ENCODE measurements at places on chromosomes 1 and 21.

DNA sequence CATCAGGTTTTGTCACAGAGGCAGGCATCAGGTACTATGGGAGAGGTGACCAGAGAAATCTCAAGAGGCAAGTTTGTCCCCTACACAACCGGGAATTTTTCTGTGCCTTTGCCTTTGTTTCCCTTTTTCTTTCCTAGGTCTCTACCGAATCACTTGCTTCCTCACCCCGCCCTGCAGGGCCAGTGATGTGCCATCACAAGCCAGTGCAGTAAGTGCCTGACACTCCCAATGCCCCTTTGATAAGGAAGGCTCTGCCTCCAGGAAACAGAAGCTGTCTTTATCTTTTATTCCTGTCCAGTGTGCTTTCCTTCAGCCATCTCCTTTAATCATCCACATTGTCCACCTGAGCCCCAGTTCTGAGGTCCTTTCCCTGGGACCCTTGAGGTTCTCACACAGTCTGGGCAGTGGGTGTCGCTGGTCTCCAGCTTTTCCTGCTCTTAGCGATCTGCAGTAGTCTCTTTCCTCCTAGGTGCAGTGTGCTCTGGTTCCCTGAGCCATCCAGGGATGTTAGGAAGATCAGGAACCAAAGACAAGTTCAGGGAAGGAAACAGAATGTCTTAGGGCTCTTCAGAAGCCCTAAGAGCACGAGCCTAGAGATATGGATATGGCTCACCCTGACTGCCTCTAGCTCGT lies 36.6 kb downstream of the GJA5 start:
- DNase-seq: no peak

- DNase-seq: no peak
Observed at GRCh38 chr1:202107801-202108731, 14.7 kb upstream of the GPR37L1 start.

DNA sequence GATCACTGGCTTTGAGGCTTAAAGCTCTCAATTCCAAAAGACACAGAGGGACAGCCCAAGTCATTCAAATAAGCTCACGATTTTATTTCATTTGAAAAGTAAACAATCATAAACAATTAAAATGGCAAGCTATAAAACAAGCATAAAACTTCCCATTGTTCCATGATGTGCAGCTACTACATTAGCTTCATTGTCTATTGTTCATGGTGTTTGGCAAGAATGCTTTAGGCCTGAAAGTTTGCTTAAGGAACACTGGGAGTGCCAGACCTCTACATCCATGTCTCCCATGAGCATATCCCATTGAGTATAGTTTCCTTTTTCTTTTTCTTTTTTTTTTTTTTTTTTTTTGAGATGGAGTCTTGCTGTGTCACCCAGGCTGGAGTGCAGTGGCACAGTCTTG lies 286.1 kb upstream of the ESRRG start:
- no peak for DNase-seq

DNA sequence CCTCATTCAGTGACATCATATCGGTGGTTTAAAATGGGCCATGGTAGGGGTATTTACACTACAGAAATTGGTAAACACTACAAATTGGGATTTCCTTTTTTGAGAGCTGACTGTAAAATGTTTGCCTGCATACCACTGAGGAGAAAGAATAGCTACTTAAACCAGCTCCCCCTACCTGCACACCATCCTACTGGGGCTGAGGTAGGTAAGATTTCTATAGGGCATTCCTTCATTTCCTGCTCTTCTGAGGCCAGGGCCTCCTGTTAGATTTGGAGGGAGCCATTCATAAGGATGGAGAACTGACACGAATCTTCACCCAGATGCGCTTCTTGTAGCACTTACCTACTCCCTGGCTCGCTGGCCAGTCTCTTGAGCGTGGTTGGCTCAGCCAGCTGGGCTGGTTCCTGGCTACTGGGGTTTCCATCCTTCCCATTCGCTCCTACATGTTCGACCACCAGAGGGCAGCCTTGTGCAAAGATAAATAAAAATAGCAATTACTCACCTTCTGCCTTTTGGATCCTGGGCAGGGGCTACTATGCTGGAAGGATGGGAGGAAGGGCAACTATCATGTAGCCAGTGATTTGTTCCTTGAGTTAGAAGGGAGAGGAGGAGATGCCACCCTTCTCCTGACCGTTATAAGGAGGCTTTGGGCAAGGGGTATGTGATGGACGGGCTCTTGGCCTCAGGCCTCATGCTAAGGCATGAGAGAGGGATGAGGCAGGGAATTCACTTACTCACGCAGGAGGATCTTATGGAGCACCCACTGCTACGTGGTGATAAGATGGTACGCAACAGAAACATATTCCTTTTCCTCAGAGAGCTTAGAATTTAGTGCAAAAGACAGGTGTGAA lies 10.7 kb downstream of the OPTC start:
- peak; percentile 80 for DNase-seq

DNA sequence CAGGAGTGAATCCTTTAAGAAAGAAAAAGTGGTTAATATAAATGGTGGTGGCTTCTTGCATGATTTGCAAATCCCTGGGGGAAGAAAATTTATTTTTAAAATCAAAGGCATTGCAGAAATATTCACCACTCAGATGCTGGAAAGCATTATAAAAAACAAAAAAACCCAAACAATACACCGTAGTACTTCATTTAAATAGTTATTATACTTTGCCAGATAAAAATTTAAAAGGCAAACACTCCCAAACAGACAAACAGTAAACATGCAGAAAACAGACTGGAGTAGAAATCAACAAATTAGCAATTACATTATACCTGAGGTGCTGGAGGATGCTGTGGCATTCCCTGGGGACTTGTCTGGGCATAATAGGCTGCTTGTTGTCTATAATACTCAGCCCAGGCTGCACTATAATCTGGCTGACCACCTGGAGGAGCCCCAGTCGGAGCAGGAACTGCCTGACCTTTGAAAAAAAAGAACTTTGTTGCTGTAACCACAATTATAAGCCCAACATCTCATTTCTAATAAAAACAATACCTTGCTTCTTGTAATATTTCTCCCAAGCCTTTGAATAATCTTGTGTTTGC lies 29.9 kb downstream of the FUBP1 start:
- DNase-seq: no peak

DNA sequence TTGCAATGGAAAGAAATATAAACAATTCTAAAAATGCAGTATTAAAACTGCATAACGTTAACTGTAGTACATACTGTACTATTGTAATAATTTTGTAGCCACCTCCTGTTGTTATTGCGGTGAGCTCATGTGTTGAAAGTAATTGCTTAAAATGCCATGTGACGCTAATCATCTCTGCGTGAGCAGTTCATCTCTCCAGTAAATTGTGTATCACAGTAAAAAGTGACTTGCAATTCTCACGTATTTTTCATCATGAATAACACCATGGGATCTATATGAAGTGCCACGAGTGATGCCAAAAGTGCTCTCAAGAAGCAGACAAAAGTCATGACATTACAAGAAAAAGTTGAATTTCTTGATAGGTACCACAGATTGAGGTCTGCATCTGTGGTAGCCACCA lies 82.4 kb upstream of the CYYR1 start:
- no peak for DNase-seq

DNA sequence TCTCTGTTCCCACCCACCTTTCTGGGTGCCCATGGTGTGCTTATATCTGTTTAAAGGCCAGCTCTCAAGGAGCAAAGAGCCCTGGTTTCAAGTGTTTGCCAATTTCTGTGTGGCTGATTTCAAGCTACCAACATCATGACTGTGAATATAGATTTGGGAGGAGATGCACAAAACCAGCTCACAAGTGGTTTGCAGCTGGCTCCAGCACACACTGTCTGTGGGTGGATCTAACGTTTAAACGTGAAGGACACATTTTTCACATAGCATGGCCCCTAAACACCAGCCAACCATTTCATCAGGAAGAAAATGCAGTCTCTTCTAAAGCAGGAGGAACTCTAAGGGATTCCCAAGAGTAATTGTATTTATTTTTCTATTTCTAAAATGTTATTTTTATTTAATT lies 65.2 kb downstream of the FCRL5 start:
- DNase-seq: no peak

DNA sequence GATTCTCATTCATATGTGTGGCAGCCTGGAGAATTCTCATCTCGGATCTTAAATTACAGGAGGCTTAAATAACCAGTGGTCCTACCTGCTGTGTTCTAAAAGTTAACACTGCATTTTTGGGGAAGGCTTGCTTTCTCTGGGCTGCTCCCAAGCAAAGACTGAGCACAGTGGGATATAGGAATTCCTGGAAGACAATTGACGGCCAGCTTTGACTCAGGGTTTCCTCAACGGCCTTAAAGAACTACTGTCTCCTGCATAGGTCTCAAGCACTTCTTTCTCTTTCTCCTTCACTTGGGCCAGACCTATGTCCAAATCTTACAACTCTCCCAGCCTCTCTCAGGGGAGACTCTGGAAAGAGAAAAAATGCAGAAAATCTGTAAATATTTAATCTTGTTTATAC lies 1.0 kb upstream of the KRTAP13-3 start:
- no peak for DNase-seq

- DNase-seq: peak; percentile 43
Observed at GRCh38 chr1:154115180-154115579, 39.7 kb downstream of the NUP210L start.

DNA sequence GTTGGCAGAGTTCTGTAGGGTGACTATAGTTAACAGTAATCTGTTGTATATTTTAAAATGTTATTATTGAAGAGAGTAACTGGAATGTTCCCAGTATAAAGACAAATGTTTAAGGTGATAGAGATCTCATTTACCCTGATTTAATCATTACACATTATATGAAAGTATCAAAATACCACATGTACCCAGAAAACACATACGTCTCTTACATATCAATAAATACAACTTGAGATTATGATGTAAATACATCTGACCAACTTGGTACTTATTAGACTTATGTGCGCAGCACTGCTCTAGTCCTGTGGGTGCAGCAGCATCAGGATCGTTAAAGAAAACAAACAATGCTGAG lies 670 bp upstream of the PARK7 start:
- no peak for DNase-seq

GRCh38 chr1:178690496-178690895 lies 34.5 kb upstream of the RALGPS2 start:
- no peak for DNase-seq

DNA sequence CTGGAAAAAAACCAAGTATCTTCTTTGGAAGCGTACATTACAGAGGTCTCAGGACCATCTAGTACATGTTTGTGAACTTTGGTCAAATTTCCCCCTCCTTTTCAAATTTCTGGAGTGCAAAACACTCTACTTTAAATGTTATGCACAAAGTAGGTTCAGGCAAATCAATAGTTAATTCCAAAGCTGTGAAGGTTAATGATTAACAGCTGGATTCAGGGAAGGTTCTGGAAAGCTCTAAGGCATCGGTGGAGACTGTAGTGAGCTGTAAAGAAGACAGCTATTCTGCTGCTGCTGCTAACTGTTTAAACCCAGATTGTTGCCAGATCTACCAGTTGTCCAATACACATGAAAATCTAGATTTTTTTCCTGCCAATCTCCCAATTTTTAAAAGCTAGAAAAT lies 70.9 kb downstream of the ELAVL4 start:
- DNase-seq: no peak

DNA sequence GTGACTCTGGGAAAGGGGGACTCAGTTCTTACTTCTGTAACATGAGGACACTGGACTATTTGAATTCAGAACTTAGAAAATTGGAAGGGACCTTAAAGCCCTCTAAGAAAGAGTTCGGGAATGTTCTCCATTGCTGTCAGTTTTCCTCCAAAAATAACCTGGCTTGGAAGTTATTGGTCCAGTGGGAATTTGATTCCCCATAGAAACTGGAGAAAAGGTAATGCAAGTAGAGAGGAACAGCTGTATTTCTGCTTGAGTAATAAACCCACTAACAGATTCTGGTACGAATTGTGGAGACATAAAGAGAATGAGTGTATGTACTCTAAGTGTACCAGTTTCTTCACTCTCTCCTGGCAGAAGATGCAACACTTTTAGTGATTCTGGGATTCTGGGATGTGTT lies 1.8 kb downstream of the ZBED6 start:
- DNase-seq: no peak

DNA sequence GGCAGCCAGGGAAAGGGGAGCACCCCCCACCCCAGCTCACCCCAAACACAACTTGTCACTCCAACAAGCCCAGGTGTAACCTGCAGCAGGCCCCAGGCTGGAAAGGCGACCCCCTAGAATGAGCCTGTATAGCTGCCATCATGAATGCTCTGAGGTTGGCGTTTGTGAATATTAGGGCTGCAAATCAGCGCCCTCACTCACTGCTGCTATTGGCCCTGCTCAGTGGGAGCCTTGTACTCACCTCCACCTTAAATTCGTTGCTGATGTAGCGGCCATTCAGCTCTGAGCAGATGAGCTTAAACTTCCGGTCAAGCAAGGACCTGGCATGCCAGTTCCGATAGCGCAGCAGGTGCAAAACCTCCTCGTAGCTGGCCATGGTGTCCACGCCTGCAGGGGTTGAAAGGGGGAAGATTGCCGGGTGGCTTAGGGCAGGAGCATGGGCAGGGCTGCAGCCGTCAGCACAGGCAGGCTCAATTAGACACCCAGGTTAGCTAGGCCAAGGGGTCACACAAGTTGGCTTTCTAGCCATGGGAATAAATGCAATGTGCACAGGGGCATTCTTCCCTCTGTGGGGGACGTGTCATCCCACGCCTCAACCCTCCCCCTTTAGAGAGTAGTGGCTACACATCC lies 81.7 kb downstream of the PIK3CD start:
- no peak for DNase-seq

DNA sequence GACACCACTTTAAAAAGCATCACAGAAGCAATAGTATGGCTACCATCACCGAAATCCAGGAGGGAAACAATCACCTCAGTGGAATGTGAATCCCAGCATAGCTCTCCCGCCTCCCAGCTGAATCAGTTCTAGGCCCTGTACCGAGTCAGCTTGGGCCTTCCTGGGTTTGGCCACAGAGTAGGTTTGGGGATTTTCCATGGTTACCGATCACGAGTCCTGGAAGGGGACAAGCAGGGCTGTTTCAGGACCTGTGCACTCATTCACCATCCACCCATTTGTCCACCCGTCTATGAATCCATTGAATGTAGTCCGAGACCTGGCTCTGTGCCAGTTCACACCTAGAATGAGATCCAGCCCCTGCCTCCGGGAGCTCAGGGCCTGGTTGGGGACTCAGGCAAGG lies 94.2 kb downstream of the ARHGEF10L start:
- DNase-seq: no peak

- DNase-seq: no peak
Observed at GRCh38 chr1:190679044-190679443, 201.4 kb upstream of the BRINP3 start.

DNA sequence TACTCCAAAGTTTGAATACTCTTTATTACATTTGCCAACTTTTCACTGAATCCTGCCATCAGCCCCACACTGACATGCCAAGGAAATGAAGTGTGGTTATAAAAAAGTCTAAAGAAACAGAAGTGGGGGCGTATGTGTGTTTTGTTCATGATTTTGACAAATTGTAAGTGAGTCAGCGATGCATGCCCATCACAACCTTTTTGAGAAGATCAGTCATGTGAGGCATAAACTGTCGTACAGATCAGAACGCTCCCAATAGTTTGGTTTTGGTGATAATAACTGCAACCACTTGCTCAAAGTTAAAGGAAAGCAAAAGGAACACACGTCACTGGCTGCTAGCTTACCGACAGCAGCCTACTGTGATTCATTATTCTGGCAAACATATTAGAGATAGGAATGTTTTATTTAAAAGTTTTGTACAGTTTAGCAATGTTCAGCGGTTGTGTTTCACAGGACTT lies 95.6 kb downstream of the RGS2 start:
- DNase-seq: peak; percentile 65
